ENCODE measurements at places on chromosomes 6 and 20.

- DNase-seq: no peak
Observed at GRCh38 chr20:4022386-4023286, 7.3 kb upstream of the RNF24 start.

DNA sequence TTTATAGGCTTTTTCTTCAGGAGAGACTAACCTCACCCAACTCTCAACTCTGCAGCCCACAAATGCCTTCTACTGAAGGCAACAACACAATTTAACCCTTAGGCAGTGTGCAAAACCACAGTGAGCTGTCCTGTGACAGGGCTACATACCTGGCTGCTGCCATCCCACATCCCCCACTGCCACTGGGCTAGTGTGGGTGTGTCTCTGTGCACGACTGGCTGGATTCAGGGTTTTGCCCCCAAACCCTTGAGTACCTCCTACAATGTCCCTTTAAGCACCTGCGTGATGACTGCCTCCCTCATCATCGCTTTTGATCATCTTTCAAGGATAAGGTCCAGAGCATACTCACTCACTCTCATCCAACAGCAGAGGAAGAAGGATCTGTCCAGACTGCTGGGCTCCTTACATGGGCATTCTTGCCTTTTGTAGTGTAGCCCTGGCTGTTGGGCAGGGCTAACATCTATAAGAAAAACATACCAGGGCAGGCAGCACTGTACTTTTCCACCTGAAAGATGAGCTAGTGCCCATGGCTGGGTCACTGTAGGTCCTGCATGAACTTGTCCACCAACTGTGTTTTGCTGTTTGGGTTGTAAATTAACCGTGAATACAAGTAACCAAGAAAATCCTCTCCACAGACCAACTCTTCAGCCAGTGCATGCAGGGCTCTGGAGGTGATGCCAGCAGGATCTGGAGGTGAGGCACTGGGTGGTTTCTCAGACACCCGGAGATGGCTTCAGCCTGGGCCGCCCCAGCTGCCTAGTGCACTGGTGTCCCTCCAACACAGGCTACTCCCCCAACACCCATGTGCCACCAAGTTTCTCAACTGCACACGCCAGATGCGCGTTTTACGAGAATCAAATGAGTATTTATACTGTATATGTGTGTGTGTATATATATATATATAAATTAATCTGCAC is 45.2 kb downstream of the PLCG1 start:
- DNase-seq: no peak

GRCh38 chr6:146851837-146852236 is 253.1 kb downstream of the ADGB start:
- DNase-seq: no peak

DNA sequence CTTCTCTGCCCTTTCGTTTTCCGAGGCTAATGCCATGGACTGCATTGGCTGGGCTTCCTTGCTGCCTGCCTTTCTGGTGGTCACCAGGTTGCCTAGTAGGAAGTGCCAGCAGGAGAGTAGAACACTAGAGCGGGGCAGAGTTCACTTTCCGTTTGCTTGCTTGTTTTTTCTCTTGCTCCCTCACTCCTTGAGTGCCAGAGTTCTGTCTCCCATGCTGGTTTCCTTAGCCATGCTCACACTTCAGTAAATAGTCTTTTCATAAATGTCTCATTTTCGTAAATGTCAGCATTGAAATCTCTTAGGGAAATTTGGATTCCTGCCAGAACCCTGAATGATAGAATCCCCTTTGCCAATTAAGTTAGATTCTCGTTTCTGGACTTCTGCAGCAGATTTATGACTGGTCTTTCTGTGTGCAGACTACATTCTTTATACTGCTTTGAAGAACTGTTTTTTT is 63.9 kb downstream of the FAM83B start:
- no peak for DNase-seq

GRCh38 chr6:32854376-32855178 is 585 bp downstream of the PSMB9 start:
- no peak for DNase-seq

Measured in NCI-H345 (cell line).